ENCODE measurements at places on chromosomes 16 and 17.
A peak's percentile ranks its signal among the peaks of the same experiment; 100 is the strongest.

DNA sequence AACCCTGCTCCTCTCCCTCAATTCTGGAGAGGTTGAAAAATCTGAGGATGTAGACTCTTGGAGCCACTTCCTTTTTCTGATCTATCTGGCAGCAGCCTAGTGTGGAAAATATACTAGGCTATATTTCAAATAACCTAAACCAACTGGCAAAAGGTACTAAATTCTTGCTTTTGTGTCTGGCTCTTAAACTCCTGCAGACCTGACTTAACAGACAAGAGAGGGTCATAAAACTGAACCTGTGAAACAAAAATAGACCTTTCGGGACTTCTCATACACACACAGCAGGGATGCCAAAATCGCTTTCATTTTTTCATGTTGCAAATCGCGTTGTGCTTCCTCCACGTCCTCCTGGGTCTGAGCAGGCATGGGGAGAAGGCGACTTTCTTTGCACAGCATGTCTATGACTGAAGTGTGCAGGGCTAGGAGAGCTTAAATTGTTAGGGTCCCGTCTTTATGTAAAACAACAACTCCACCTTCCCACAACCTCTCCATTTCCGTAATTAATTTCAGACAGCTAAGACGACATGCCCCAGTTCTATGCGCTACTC lies 520.7 kb upstream of the PSMD7 start:
- DNase-seq: no peak

DNA sequence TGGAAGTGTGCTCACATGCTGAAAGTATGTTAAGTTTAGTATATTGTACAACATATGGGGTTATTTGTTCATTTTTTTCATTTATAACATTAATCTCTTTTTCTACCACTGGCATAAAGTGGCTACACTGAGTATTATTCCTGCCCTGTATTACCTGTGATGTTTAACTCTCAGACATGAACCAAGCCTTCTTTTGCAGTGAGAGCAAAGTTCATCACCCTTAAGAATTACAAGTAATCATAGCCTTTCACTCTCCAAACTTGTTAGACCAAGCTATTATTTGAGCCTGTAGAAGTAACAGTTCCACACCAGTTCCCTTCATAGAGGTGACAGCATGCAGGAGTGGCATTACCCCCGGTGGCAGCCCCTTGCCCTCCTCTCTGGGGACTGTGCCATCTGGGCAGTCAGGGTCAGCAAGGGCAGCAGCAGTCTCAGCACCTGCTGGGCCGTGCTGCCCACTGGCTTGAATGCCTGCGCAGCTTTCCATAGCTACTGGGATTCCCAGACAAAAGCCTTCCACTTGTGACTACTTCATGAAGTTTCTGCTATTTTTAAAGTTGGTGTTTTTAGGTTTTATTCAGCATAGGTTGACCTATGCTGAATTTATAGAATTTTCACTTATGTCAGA lies 71.3 kb downstream of the TMC6 start:
- no peak for DNase-seq

DNA sequence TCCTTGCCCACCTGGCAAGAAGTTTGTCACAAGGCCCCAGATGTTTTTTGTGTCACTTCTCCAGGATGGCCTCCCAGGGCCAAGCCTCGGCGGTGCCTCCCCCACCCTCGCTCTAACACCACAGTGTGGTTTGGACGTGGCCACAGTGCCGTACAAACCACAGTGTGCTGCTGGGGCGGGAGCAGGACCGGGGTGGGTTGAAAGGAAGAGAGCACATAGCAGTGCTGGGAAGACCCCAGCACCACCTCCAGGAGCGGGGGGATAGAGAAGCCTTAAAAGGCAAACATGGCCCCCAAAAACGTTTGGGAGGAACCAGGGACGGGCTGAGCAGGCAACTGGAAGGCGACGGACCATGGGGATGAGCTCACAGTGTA lies 5.0 kb upstream of the BCL6B start:
- no peak for DNase-seq

DNA sequence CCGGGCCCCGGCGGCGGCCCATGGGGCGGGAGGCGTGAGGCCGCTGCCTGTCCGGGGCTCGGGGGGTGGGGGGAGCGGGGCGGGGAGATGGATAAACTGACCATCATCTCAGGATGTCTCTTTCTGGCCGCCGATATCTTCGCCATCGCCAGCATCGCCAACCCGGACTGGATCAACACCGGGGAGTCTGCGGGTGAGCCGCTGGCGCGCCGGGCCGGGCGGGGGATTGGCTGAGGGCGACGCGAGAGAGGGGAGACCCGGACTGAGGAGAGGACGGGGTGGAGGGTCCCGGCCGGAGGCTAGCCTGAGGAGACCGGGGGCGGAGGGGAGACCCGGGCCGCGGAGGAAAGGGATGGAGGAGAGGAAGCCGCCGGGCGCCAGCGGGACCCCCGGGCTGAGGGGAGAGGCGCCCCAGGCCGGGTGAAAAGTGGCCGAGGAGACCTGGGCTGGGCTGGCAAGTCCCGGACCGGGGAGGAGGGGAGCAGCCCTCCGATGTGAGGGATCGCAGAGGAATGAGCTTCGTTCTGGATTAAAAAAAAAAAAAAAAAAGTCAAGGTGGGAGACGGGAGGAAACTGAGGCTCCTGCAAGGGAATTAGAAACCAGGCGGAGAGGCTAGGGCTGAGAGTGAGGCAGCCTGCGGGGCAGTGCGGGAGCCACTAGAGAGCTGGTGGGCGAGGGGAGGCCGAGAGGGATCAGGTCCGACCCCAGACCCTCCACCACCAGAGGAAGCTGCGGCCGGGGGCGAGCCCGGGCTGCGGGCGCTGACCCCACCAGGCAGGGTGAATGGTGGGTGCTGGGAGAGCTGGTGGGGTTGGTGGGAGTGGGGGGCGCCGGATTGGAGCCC lies 526 bp downstream of the MOSMO start:
- DNase-seq: no peak

DNA sequence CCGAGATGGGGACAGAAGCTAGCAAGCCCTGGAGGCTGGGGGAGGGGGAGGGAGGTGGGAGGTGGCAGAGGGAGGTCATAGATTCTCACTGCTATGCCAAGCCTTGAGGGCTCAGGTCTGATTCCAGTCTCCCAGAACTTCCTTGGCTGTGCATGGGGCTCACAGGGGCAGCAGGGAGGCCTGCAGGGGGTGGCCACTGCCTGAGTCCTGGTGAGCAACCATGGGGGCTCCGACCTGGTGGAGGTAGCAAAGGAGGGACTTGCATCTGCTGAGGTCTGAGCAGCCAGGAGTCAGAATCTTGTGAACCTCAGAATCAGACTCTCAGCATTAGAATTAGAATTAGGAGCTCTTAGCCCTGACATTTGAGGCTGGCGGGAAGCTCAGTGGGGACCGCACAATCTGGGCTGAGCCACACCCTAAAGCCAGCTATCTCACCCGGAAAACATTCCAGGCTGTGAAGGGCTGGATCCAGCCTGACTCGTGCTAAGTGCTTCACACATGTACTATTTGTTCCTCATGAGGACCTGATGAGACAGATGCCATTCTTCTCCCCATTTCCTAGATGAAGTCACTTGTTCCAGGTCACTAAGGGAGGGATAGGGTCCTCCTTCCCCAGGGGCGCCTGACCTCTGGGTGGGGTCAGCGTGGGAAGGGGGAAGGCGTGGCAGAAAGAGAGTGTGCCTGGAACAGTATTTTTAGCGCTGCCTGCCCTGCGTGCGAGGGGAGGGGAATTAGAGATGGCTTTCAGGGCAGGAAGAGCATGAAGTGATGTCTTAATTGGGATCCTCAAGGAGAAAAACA lies 17.3 kb upstream of the KCNJ12 start:
- DNase-seq: no peak

GRCh38 chr17:42629411-42630009 lies 20.0 kb downstream of the TUBG1 start:
- no peak for DNase-seq

GRCh38 chr17:77392376-77393273 lies 251.9 kb downstream of the SEC14L1 start:
- no peak for DNase-seq

- no peak for DNase-seq
Measured at GRCh38 chr16:66275775-66276428, 90.6 kb upstream of the CDH5 start.

- no peak for DNase-seq
Measured at GRCh38 chr16:12086822-12087221, 110.3 kb downstream of the SNX29 start.

DNA sequence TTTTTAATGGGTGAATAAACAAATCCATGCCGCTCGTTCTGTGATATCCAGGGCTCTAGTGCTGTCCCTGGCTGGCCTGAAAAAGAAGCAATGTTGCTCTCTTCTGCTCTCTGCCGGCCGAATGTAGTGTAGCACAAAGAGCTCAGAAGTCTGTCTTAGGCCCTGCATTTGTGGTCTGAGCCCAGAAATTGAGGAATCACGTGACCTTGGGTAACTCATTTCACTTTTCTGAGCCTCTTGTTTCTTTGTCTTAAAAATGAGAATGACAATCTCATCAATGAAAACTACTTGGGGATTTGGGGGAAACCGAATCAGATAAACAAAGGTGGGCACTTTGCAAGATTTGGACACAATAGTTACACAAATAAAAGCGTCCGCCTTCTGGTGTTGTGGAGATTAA lies 381.6 kb upstream of the ASIC2 start:
- DNase-seq: peak; percentile 18

GRCh38 chr17:33086878-33087277 lies 95.2 kb downstream of the SPACA3 start:
- DNase-seq: no peak

- no peak for DNase-seq
Measured at GRCh38 chr17:29980261-29980660, 38.8 kb downstream of the EFCAB5 start.

- no peak for DNase-seq
Measured at GRCh38 chr16:3135126-3135715, 392 bp downstream of the ZNF213 start.

DNA sequence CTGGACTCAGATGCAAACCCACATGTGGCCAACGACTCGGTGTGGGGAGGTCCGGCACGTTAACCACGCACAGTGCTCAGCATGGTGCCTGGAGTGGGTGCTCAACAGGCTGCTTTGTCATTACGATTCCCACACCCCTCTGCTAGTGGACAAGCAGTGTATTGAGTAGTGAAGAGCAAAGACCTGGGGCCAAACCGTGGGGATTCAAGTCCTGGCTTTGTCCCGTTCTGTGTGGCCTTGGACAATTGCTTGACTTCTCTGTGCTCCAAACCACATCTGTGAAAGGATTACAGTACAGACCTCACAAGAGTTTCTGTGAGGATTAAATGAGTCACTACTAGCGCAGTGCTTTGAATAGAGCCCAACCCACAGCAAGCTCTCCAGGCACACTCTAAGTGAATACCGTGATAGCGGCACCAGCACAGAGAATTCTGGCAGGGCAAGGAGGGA lies 33.8 kb downstream of the TRPV2 start:
- DNase-seq: no peak

- DNase-seq: no peak
Measured at GRCh38 chr17:40157973-40158372, 17.6 kb downstream of the CASC3 start.

DNA sequence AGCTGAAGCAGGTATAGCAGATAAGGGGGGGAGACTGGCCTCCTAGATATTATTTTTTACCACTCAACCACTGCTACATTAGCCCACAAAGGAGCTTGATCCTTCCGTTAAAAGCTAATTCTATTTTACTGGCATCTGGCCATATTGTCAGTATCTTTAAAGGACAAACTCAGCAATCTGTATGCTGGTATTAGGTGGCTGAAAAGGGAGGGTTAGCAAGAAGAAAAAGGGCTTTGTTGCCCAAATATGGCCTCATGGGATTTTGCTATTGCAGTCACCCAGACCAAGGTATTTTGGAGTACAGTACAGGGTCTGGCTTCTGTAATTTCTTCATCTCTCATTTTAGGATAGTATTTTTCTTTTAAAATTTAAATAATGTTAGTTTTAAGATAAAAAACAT lies 14.4 kb downstream of the RFWD3 start:
- DNase-seq: no peak

DNA sequence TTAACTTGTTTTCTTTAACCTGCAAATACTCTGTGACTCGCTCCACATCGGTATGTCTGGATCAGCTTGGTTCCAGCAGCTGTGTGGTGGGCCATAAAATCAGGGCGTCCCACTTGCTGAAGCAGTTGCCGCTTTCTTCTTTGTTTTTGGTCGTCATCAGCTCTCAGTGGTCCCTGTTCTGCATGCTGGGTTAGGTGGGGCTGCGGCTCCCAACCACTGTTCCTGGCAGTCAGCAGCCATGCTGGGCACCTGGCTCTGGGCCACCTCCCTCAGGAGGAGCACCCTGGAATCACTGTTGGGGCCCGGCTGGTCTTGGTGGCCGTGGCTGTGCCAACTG lies 23.0 kb downstream of the MGRN1 start:
- DNase-seq: no peak

DNA sequence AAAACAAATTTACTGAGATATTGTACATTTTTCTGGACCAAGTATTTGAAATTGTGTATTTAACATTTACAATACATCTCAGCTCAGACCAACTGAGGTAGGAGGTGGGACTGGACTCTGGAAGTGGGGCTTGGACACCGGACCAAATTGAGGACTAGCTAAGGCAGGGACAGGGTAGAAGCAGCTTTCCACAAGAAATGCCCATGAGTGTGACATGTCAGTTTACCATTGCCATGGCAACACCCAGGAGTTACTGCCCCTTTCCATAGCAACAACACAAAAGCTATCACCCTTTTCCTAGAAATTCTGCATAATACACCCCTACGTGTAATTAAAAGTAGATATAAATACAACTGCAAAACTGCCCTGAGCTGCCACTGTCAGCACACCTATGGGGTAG lies 191.5 kb upstream of the ASIC2 start:
- no peak for DNase-seq

GRCh38 chr16:56617212-56618085 lies 8.1 kb upstream of the MT1E start:
- DNase-seq: no peak

DNA sequence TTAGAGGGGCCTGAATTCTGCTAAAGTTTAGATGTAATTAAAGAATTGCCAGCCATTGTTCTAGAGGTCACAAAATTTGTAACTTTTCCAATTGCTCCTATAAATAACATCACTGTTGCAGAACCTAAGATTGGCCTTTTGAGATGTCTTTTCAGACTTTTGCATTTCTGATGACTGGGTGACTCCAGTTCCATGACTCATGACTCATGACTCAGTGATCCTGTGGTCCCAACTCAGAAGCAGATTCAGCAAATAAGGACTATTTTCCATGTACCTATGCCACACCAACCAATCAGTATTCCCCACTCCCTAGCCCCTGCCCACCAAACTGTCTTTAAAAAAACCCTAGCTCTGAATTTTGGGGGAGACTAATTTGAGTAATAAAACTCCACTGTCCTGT lies 740.9 kb downstream of the CDH8 start:
- DNase-seq: no peak

DNA sequence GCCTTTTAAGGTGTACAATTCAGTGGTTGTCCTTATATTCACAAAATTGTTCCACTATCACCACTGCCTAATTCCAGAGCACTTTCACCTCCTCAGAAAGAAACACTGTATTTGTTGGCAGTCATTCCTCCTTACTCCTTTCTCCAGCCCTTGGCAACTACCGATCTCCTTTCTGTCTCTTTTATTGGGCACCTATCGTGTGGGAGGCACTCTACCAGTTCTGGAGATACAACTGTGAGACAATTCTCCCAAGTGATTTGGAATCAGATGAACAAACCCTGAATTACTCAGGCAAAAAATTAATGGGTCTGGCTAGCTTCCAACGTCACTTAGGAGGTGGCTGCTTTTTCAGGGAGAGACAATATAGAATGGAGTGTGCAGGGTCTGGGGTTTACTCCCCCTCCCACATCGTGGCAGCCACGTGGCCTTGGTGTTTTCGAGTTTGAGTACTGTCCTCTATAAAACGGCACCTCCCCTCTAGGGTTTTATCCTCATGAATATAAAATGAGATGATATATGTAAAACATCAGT lies 63.9 kb downstream of the SHISA9 start:
- no peak for DNase-seq
